ENCODE measurements at places on chromosomes 2 and 18.

DNA sequence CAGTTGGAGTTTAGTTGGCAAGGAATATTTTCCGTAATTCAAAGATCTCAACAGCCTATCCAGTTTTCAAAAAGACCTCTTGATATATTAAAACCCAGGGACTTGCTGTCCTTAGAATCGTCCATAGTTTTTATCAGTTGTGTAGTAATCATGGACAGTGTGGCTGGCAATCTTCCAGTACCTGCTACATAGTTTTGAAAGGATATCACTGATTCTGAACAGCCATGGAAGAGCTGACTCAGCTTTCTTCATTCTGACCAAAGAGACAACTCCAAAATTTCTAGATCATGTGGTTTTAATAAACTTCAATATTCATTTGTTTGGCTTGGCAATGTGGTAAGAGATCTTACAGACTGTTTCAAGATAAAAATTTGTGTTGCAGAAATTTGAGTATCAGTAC lies 616.7 kb downstream of the TDRD15 start:
- DNase-seq: no peak

DNA sequence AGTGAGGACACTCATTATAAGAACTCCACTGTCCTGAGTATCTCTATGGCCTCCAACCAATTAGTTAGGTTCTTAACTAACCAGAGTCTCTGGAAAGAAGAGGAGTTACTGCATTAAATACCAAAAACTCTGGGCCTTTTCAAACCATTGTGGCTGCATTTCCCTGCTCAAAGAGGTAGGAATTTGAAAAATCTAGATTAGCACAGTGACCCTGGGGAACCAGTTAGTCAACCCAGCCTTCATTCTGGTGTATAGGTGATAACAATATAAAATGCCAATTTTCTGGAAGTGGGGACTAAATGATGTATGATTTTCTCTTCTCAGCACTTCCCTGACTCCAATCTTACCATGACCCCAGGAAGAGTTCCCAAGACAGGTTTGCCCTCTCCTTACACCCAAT lies 287.8 kb upstream of the SETBP1 start:
- DNase-seq: no peak

- DNase-seq: no peak
Measured at GRCh38 chr2:68126561-68126960, 31.1 kb upstream of the PNO1 start.

DNA sequence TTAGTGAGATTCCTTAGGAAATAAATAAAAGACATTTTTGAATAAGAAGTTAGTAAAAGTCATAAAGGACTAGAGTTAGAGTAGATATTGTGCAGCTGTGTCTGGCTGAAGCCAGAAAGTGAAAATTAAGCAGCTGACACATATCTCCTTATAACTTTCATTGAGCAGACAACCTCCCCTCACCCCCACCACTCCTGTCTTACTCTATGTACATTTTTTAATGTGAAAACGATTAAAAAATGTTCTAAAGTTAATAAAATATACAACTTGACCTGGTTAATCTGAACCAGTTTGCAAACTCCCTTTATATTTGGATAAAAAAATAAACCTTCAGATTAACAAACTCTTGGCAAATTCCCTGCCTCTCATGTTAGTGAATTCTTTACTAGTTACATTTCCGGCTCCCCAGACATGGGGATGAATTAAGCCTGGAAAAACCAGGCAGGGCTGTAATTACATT lies 462.8 kb downstream of the MEIS1 start:
- DNase-seq: no peak

DNA sequence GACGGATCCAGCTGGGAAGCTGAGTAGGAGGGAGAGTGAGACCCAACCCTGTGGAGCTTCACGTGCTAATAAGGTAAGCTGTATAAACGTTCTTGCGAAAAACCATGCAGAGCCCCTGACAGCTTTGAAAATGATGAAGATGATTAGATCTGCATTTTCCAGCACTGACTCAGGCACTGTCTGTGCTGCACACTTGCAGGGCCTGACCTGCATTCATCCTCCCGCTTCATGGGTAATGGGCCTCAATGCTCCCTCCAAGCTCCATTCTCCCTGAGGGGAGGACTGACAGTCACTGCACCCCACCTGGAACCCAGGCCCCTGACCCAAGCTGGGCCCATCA lies 205.4 kb downstream of the TMEM163 start:
- DNase-seq: no peak

DNA sequence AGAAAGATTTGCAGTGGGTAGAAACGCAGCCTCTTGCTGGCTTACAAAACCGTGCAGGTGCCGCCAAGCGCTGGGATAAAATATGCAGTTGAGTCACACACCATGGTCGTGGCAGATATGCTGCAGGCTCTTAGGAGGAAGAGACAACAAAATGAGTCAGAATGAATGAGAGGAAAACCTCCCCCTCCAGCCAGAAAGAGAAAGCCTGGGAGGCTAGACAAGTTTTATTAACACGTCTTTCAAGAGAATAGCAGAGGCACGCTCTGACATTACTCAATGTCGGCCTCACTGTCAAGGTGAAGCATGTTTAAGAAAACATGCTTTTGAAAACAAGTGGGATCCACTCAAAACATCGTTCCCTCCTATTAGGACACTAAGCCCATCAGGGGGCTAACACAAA lies 37.1 kb upstream of the ZCCHC2 start:
- DNase-seq: no peak

DNA sequence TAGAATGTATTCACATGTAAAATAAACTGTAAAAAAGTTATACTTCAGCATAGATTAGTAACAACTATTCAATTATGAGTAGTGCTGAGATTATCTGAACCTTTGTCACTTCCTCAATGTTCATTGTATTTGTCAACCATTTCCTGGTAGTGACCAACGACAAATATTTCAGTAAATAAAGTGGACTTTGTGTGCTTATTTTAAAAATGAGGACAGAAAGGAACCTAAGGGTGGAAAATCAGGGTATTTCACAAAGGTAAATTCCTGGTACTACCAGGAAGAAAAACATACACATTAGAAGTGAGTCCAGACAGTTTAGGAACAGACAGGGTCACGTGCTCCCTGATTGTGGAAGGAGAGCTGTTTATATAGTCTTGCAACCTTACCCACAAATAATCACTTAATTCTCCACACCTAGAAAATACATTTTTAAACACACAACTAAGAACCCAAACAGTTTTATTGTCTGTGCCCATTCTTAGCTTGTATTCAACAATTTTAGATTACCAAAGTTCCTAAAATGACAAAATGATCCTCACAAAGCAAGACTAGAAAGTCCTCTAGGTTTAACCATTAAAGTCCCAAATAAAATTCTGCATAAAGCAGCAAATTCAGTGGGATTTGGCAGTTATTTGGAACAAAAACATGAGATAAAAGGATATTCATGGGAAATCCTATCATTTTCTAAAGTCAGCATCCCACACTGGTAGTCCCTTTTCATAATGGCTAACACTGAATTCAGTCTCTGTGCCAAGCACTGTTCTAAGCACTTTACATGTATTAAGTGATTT lies 28.2 kb downstream of the PELI1 start:
- DNase-seq: no peak

GRCh38 chr2:9968553-9969497 lies 17.3 kb downstream of the GRHL1 start:
- no peak for DNase-seq

DNA sequence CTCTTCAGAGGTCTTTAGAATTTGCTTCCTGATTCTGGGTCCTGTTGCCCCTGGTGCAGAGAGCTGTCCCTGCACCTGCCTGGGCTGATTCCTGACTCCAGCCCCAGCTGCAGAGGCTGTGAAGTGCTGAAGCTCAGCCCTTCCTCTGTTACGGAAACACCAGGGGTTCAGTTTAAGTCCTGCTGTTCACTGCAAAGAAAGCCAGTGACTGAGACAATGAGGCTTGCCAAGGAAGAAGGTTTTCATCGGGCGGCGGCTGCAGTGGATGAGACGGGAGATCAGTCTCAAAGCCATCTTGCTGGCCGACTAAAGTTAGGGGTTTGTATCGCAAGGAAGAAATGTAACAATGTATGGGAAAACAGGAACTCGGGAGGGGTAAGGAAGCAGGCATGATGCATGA lies 142.4 kb upstream of the ZNF236 start:
- DNase-seq: no peak

- DNase-seq: peak; percentile 57
Measured at GRCh38 chr2:121888189-121888557, 132.7 kb downstream of the TSN start.

GRCh38 chr2:127181851-127182250 lies 38.2 kb downstream of the CYP27C1 start:
- DNase-seq: no peak

GRCh38 chr2:169200756-169201155 lies 131.4 kb downstream of the DHRS9 start:
- DNase-seq: no peak

- DNase-seq: no peak
Measured at GRCh38 chr18:27785815-27786471, 391.0 kb downstream of the CDH2 start.

- no peak for DNase-seq
Measured at GRCh38 chr18:54607213-54608027, 16.4 kb downstream of the DYNAP start.

DNA sequence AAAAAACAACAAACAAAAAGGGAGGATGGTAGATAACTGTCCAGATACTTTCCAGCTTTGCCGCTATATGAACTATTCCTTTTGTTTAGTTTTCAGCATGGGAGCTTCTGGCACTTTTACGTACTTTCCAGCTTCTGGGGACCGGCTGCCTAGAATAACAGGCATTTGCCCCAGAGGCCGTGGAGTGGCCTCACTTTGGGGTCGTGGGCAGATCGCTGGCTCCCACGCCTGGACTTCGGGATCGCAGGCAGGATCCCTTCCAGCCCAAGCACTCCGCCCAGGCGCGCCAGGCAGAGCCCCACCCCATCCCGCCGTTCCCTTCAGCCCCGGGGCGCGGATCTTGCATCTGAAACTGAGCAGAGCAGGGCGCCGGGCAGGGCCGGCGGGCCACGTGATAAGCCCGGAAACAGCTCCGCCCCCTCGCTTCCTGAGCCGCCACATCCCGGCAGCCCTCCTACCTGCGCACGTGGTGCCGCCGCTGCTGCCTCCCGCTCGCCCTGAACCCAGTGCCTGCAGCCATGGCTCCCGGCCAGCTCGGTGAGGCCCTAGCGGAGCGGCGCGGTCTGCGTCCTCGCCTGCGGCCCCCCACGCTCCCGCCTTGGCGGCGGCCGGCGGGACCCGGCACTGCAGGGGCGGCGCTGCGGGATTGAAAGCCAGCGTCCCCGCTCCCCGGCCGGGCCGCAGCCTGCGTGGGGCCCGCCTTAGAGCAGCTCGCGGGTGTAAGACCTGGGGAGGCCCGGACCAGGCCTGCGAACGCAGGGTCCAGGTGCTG lies at the start of gene ATIC:
Gene ATIC, plus strand, starts transcription at position 435 of the 772 bp plus-strand sequence. Its CDS starts 84 bp downstream, at position 519.
- peak; percentile 64 for DNase-seq

DNA sequence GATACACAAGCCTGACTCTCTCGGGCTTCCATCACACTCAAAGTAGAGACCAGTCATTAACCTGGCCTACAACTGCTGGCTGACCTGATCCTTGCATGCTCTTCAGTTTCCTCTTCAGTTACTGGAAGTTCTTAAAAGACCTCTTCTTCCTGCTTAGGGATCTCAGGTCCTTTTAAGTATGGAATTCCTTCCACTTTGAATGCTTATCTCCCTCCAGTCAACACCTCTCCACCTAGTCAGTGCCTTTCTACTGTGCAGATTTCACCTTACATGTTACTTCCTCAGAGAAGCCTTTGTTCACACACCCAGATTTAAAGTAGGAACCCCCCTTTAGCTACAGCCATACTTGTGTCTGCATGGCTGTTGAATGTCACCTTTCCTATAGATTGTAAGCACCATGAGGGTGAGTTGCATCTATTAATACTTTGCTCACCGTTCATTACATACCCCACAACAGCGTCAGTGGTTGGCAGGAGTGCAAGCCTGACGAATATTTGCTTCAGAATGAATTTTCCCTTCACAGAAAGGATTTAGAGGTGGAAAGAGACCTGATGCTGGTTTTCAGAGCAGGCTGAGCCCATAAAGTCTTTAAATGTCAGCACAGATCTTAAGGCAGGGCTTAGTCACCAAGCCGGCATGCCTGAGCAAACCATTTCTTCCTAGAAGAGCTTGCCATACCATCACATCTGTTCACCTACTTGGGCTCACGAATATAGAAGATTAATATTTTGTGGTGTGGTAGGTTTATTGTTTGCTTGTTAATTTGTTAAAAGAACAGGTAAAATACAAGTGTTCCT lies 90.1 kb downstream of the ACVR1 start:
- no peak for DNase-seq

DNA sequence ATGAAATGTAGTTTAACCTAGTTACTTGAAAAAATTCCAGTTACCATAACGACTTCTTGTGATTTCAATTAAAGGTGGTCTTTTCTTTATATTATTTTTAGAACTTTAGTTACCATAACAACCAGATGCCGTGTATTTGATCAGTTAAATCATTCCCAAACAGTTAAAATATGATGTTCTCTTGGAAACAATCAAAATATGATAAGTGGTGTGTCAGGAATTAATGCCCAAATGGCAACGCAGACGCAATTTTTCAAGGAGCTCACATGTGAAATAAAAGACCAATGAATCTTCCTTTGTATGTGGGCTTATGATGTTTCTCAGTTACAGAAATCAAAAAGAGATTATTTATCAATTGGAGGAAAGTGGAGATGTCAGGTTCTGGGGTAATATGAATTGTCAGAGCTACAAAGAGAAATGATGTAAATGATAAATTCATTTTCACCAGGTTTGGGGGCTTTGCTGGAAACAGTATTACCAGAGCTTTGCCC lies 189.1 kb upstream of the PARD3B start:
- no peak for DNase-seq

DNA sequence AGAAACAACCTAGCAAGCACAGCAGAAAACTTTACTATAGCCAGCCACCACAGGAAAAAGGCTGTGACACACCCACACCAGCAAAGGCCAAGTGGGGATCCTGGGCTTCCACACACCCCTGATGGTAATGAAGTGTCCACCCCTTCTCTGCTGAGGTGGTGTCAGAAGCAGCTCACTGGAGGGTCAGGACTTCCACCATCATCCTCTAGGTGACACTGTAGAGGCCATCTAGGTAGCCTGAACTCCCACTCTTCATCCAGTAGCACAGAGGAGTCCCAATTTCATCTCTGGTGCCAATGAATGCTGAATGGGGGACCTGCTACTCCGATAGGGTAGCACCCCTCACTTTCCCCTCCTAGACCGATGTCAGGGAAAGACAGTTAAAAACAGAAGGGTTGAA lies 1544.4 kb downstream of the LRP1B start:
- no peak for DNase-seq

DNA sequence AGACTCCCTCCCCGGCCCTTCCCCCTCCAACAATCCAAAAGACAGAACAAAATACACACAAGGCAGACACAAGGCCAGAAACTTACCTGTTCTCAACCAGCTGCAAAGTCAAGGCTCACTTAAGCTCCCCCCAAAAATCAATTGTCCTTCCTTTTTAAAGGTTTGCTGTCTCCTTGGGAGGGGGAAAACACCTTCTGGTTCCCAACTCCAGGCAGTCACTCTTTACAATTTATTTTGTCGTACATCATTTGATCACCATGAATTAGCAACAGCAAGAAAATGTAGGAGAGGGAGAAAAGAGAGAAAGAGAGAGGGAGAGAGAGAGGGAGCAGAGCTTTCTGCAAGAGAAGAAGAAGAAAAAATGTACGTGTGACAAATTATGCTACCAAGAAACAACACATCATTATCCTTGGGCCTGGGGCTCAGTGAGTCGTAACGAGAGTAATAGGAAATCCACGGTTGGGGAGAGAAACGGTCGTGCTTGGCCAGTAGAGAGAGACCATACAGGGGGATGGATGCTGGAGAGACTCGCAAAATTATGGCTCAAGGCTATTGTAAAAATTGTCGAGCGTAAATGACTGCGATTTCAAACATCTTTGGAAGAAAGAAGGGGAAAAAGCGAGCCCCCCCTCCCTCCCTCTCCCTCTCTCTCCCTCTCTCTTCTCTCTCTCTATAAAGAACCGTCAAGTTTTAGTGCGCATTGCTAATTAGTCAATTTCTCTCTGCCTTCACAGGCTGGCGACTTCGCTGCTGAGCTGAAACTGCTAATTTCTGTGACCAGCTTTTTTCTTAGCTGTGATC lies at the start of gene KLHL14:
Gene KLHL14, minus strand, starts transcription at position 443 of the 801 bp plus-strand sequence. CDS start 2,432 bp downstream, outside the sequence.
- DNase-seq: no peak
